Karpas-422 (cell line): ENCODE measurements at places on chromosomes 5 and 9.

GRCh38 chr9:13369431-13369830 lies 89.9 kb upstream of the MPDZ start:
- H3K27ac ChIP-seq = no peak overlapping the region
- H3K4me3 ChIP-seq = no peak overlapping the region
- H3K27me3 ChIP-seq = peaks cover 3% of the 10 kb centered on the region; the same call in 1 of the 2 replicates
- no peak for DNase-seq
- no peaks in the 10 kb centered on the region for H3K36me3 ChIP-seq

DNA sequence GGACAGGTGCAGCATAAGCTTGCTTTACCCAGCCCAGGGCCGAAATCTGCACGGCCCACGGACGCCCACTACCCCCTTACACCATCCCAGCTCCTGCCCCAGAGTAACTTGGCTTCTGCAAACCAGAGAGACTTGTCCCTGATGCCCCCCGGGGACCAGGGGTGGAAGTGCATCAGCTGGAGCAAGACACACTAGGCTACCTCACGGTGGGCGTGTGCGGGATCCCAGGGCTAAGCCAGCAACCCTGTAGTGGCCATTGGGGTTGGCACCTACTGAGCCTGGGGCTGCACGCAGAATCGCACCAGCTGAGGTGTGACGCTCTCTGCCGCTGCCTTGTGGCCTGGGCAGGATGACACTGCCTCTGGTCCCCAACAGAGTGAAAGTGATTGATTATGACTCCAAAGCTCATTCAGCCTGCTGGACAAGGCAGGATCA lies 6.1 kb upstream of the ZNF79 start:
- no peak overlapping the region for H3K27ac ChIP-seq
- H3K27me3 ChIP-seq = no peaks in the 10 kb centered on the region
- no peaks in the 10 kb centered on the region for H3K36me3 ChIP-seq
- no peak overlapping the region for H3K4me3 ChIP-seq
- peaks cover 7% of the 10 kb centered on the region for H3K4me1 ChIP-seq

DNA sequence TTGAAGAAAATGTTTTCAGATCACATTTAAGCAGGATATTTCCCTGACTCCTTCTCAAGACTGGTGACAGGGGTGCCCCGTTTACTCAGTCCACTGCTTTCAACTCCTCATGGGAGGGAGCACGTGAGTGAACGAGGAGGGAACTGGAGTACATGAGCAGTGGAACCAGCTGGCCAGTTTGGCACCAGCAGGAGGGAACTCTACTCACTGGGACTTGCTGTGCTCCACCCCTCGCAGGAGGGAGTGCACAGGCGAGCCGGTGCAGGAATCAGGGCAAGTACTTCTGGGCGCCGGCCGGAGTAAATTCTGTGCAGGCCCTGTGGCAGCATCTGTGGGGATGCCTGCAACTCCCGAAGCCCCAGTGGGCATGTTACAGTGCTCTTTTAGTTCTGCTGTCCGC lies 1941.1 kb upstream of the C9orf72 start:
- no peaks in the 10 kb centered on the region for H3K36me3 ChIP-seq
- no peaks in the 10 kb centered on the region for H3K4me1 ChIP-seq
- no peaks in the 10 kb centered on the region for H3K27me3 ChIP-seq
- H3K27ac ChIP-seq = no peak overlapping the region
- no peak for DNase-seq

DNA sequence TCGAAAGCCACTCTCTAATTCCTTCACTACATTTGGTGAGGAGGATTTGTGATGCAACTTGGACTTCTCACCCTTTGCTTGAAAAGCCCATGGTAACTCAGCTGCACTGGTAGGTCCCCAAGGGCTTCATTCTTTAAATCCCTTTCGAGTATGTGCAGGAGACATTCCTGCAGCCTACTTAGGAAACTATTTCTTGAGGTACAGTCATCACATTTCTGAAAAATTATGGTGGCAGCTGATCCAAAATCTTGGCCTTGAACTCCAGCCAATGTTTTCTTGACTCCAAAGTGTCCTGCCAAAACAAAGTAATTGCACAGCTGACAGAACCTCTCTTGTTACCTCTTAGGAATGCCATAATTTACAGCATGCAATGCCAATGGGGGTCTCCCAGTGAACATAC lies 99.7 kb downstream of the NPR3 start:
- H3K27ac ChIP-seq = no peak overlapping the region
- no peak overlapping the region for H3K4me3 ChIP-seq
- H3K27me3 ChIP-seq = no peaks in the 10 kb centered on the region
- no peaks in the 10 kb centered on the region for H3K36me3 ChIP-seq

- no peak overlapping the region for H3K4me3 ChIP-seq
- no peaks in the 10 kb centered on the region for H3K4me1 ChIP-seq
- no peaks in the 10 kb centered on the region for H3K27me3 ChIP-seq
- no peak overlapping the region for H3K27ac ChIP-seq
- no peak for DNase-seq
- H3K36me3 ChIP-seq = no peaks in the 10 kb centered on the region
Observed at GRCh38 chr9:103981912-103982311, 112.2 kb upstream of the SMC2 start.

GRCh38 chr9:89952401-89952800 lies 347.6 kb downstream of the GADD45G start:
- H3K27me3 ChIP-seq = no peaks in the 10 kb centered on the region
- H3K36me3 ChIP-seq = no peaks in the 10 kb centered on the region
- H3K4me3 ChIP-seq = no peak overlapping the region
- DNase-seq = no peak
- H3K4me1 ChIP-seq = no peaks in the 10 kb centered on the region
- H3K27ac ChIP-seq = no peak overlapping the region

DNA sequence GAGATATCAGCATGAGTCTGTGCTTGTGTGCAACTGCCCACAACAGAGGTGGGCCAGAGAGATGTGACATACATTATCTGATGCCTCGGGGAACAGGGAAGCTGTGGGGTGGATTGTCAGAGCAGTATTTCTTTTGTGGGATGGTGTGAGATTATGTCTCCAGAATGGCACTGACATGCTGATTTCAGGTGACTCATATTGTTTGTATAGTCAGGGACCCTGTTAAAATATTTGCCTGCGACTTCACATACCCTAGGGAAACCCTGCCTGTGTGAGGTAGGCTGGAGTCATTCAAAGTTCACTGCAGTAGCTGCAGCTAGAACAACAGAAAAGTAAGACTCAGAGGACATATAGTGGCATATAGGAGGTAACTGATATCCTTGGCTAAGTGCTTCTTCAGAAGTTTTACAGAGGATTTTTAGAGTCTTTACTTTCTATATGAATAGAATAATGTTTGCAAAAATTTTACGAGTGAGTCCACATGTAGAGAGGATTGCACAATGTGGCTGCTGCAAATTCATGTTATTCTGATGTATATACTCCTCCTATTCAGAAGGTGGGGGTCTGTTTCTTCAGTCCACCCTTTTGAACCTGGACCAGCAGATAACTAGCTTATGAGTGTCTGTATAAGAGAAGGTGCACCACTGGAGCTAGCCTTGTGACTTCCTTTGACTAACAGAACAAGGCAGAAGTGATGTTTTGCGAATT lies 89.3 kb downstream of the MACIR start:
- no peaks in the 10 kb centered on the region for H3K36me3 ChIP-seq
- H3K4me3 ChIP-seq = no peak overlapping the region
- H3K4me1 ChIP-seq = no peaks in the 10 kb centered on the region
- no peaks in the 10 kb centered on the region for H3K27me3 ChIP-seq
- no peak overlapping the region for H3K27ac ChIP-seq
